NCI-H526 (cell line): ENCODE measurements at places on chromosomes 4 and X.

DNA sequence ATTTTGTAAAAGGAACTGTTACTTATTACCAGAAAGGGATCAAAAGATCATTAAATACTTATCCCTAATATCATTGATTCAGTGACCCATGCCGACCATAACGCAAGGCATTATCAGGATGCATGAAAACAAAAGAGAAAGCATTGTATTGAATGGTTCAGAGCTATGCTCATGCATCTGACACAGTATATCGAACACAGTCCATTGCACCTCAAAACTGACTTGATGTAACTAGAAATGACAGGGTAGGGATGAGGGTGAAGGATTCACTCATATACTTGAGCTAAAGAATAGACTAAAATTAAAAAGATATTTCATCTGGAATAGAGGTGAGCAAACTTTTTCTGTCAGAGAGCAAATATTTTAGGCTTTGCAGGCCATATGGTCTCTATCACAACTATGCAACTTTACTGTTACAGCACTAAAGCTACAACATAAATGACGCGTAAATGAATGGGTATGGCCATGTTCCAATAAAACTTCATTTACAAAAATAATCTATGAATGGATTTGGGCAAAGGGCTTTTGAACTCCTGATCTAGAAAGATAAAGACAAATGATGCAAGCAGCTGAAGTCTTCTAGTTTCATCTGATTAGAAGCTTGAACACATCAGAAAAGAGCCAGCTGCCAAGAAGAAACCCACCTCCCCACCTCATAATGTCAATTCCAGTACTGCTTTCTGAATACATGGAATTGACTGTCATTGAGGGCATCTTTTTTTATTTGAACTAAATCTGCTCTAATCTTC lies 12.9 kb upstream of the SPP1 start:
- no peak for DNase-seq

- no peak for DNase-seq
These were observed 28.8 kb downstream of the RBM47 start for GRCh38 chr4:40600850-40601249.

DNA sequence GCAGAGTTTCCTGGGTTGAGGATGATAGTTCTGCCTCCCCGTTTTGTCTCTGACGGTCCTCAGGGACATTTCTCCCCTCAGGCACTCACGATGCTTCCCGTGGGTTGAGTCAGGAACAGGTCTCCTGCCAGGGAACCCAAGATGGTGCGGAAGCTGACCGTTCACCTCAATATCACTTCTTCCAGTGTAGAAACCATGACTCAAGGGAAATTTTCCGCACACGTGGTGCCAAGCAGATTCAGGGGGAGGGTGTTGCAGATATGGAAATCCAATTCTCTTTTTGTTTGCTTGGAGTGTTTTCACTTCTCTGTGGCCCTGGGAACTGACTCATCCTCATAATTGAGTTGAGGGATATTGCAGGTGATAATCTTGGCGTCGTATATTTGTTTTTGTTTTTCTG lies 46.7 kb downstream of the CXorf49B start:
- DNase-seq = no peak

GRCh38 chrX:152878976-152879755 lies 18.7 kb upstream of the ZNF185 start:
- no peak for DNase-seq

- DNase-seq = peak; percentile 29
These were observed 259.6 kb downstream of the UNC5C start for GRCh38 chr4:95289028-95289634.

DNA sequence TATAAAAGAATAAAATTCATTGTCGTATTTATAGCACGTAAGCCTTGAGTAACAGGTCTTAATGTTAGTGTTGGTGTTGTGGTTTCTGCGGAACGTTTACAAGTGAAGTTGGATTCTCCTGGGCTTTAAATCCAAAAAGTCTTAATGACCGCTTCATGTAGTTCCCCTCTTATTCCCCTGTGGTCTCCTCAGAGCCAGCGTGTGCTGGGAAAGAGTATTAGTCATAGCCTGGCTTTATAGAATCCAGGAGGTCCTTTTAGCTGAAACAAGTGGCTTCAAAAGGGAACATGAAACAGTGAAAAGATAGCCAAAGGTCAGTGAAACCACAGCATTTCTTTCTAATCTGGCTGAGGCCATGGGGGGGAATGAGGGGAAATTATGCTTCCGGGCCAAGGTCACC lies 79.1 kb downstream of the CLCN4 start:
- DNase-seq = no peak
